ENCODE measurements at places on chromosomes 3 and 15.
A peak's percentile ranks its signal among the peaks of the same experiment; 100 is the strongest.

DNA sequence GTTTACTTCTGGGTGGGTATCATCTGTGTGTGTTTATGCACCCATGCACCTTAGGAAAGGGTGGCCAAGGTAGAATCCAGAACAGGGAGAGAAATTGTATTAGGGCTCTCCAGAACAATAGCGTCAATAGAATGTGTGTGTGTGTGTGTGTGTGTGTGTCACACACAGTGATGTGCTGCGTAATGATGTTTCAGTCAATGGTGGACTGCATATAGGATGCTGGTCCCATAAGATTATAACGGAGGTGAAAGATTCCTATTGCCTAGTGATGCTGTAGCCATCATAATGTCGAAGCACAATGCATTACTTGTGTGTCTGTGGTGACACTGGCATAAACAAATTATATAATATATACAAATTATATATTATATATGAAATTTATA, 69.3 kb upstream of the PRR23C start:
- no peak for DNase-seq

DNA sequence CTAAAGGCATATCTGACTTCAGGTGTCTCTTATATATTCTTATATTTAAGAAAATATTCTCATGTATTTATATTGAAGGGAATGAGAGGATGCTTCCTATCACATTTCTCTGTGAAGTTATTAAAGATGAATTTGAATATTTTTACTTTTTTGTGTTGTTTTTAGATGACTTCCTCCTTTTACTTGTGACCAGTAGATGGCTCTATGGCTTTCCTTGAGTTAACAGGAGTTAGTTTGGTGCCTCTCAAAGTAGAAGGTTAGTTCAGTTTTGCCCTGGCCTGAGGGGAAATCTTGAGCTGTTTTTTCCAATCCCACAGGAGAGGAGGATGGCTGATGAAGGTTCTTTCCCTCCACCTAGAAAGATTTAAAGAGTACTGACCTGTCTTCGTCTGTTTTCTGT, 80.7 kb downstream of the SQOR start:
- no peak for DNase-seq

GRCh38 chr3:133754455-133754854, 8.3 kb downstream of the TF start:
- no peak for DNase-seq

DNA sequence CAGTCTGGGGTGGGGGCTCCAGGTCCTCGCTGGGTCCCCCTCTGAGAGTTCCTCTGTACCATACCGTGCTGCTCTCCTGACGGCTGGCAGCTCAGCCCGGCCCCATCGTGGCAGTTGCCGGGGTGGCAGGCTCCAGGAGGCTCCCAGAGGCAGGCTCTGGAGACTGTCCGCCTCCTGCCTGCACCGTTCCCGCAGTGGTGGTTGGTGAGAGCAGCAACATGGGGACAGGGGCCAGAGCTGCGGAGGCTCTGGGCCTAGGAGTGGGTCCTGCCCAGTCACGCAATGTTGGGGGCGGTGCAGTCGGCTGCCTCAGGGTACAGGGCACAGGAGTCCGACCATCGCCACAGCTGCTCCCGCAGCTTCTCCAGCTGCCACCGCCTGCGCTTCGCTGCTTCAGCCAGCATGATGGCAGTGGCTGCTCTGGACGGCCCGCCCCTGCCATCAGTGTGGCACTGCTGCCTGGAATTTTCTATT, 492.7 kb downstream of the AGBL1 start:
- no peak for DNase-seq

- no peak for DNase-seq
These were observed 108.1 kb upstream of the SELENOK start for GRCh38 chr3:53999725-54000124.

DNA sequence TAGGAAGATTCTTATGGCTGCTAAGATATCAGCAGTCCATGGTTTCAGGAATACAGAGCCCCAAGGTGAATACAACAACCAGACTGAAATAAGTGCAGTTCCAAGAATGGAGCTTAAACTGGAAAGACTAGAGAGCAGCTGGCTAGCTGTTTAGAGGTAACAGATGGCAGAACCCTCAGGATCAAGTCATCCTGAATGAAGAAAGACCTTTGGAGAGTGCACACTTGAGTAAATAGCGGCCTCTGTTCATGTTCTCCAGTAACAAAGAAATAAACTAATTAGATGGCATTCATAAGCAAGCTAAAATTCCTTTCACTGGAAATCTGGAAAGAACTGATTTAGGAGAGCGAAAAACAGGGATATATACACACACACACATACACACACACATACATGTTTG, 968.4 kb downstream of the FHIT start:
- DNase-seq = no peak

- no peak for DNase-seq
These were observed 20.1 kb downstream of the ZDHHC3 start for GRCh38 chr3:44955917-44956316.

DNA sequence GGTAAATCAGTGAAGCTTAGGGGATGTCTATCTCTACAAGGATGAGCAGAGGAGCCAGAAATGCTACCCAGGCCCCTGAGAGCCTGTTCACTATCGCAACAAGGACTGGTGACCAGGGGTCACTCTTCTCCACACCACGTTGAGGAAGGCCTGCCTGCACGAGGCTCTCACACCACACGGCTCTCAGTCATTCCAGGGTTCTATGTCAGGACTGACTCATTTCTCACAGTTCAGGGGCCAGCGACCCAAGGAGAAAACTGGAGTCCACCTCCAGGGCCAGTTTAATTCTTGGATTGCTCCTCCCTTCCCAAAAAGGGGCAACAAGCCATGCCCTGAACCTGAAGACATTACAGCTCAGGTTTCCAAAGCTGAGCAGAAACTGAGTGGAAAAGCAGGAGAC, 33.9 kb downstream of the ANP32A start:
- no peak for DNase-seq

GRCh38 chr3:144692488-144692887, 720.9 kb downstream of the DIPK2A start:
- no peak for DNase-seq

GRCh38 chr3:69197922-69198530, 75.6 kb upstream of the LMOD3 start:
- DNase-seq = no peak

- no peak for DNase-seq
These were observed 9.2 kb downstream of the ASB14 start for GRCh38 chr3:57283334-57283733.

GRCh38 chr15:91867581-91868026, 14.1 kb downstream of the SLCO3A1 start:
- no peak for DNase-seq

DNA sequence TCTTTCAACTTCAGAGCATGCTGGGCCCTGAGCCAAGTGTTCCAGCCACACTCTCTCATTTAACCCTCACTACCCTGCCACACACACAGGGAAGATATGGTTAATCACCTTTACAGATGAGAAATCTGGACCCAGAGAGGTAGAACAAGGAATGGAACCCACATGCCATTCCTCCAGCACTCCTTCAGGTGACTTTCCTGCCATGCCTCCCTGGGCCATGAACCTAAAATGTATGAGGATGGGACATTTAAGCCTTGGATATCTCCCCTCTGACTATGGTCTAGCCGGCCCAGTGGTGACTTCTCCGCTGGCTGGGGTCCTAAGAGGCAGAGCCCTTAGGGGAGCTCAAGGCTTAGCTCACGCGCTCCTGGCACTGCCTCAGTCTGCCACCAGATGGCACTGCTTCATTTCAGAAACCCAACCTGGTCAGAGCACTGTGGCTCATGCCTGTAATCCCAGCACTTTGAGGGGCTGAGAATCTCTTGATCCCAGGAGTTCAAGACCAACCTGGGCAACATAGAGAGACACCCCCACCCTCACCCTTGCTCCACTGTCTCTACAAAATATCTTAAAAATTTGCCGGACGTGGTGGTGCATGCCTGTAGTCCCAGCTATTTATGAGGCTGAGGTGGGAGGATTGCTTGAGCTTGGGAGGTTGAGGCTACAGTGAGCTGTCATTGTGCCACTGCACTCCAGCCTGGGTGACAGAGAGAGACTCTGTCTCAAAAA, 2.2 kb upstream of the DCAF1 start:
- peak; percentile 64 for DNase-seq

DNA sequence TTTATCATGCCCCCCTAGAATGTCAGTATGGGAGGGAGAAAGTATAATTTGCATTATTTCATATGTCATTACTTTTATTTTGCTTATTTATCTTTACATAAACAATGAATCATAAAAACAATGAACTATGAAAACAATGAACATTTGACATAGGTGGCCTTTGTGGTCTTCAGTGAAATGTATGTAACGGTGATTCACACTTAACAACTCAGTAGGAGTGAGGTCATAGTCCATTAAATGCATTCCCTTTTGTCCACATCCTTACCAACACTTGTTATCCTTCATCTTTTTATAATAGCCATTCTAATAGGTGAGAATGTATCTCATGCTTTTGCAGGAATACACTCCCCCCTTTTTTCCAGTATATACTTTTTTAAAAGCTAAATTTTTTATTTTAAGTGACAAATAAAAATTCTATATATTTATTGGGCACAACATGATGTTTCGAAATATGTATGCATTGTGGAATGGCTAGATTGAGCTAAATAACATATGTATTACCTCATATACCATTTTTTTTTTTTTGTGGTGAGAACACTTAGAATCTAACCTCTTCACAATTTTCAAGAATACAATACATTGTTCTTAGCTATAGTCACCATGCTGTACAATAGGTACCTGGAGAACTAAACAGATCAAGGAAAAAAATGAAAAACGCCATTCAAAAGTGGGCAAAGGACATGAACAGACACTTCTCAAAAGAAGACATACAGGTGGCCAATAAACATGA, 189.5 kb downstream of the WDR72 start:
- DNase-seq = no peak

- DNase-seq = no peak
These were observed 13.9 kb upstream of the ZBBX start for GRCh38 chr3:167394003-167394402.

DNA sequence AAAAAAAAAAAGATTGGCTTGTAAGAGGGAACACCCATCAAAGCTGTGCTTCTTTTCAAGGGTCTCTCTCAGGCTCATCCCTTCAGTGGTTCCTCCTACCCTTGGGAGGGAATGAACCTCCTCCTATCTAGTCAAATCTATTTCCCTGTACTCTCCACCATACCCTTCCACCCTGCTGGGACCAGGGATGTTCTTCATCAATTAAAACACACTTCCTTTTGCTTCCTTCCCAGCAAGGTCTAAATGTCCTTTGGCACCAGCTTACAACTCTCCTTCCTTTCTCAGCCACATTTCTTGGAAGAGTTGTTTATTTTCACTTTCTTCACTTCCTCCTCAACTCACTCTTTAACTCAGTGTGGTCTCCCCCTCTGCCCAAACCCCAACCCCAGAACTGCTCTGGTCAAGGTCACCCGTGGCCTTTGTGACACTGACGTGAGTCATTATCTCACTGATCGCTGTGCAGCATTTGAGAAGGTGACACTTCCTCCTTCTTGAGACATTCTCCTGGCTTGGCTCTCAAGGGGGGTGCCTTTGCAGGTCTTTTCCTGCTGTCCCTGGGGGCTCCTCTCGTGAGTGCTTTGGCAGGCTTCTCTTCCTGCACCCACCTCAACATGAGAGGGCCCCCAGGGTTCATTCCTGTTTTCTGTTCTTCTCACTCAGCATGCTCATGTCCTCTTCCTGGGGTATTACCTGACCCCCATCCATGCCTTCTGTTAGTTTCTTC, 210.5 kb upstream of the TLE3 start:
- no peak for DNase-seq

DNA sequence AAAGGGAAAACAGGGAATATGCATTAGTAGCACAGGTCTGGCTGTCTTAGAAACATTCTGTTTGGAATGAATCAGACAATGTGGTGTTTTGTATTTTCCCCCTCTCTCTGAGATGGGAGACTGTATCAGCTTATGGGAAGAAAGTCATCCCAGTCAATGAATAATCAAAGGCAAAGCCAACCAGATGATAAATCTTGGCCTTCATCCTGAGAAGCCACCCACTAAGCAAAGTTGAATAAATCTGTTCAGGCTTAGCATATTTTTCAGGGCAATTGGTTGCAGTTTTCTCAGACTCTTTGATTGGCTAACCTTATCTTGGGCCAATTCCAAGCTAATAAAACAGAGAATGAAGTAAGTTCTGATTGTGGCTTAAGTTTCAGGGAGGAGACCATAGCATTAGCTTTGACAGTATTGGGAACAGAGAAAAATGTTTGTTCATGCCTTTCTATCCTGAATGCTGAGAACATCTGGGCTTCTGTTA, 63.6 kb upstream of the ARL8B start:
- DNase-seq = no peak

- DNase-seq = no peak
These were observed 39.4 kb upstream of the B3GNT5 start for GRCh38 chr3:183213415-183214276.

DNA sequence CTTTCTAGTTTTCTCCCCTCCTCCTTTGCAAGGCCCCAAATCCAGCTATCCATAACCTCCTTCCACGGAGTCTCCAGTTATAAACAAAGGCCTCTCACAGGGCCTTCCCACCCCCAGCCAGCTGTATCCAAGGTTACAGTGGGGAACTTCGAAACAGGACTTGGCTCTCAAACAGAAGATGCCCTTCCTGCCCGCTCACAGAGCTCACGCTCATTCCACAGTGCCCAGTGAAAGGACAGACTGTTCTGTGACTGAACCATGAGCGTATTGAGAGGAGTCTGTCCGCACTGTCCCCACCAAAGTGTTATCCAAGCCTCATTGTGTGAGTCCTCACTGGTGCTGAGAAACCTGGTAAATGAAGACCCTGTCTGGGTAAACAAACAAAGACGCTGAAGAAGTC, 35.4 kb downstream of the ARHGAP31 start:
- no peak for DNase-seq

DNA sequence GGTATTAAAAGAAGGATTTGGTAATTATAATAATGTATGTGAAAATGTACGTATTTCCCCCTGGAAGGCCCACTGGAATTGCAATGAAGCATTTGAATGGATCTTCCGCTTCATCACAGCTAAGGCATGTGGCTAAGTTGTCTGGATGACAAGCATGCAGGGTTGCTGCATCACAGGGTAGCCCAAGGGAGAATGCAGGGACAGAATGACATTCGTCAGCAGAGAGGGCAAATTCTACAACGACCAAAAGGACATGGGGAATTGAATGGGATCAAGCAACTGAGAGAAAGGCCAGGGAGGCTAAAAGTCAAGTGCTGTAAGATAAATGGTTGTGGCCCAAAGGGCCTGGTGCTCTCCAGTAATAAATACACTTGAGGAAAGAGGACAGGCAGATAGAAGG, 95.4 kb downstream of the ISL2 start:
- no peak for DNase-seq

Data from GDM1 (cell line).